ENCODE measurements at places on chromosomes 13 and 19.

DNA sequence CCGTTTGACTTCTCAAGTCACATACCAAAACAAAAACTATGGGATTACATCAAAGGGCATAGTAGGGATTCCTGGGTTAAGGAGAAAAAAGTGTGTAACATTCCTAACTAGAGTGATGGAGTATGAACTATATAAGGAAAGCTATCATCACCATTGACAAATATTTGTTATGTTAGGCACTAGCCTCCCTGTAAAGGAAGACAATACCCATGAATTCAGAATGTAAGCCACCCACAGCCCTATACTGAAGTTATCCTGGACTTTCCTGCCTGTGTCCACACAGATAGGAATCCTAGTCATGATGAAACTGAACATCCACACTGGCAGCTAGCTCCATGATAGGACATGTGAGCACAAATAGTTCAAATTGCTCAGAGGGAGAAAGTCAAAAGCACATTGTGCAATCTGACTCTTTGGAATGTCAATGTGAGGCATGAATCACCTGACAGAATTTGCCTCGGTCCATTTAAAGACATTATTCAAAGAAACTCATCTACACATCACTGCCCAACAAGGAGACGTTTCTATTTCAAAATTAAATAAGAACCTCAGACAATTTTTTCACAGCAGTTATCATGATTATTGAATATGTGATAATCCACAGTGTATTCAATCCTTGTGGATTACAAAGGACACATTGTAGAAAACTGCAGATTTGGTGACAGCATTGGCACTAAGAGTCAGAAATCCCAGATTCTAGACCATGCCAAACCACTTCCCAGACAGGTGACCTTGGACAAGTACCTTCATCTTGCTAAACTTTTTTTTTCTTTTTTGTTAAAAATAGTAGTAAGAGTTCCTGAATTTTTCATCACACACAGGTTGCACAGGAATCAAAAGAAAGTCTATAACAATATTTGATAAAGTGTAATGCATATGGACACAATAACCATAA is 529.3 kb downstream of the IRS2 start:
- DNase-seq, result no peak

GRCh38 chr13:98571955-98572662 is 4.8 kb downstream of the STK24 start:
- no peak for DNase-seq

DNA sequence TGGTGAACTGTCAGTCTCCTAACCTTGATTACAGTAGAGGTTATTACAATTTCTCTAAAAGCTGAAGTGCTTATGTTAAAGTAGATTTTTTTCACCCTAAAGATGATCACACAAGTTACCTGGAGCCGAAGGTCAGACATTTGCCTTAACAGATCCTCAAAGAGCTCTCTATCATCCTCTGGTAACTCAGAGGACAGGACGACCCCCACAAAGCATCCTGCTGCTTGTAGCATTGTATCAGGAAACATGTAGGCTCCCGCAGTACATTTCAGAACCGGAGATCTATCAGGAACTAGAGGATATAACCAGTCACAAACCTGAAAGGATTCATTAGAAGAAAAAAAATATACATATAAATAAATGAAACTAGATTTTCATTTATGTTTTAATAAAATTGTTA is 14.9 kb downstream of the SPART start:
- no peak for DNase-seq

- DNase-seq, result no peak
Observed at GRCh38 chr13:90974249-90974975, 373.1 kb upstream of the MIR17HG start.

GRCh38 chr19:40414542-40415535 is 1.7 kb upstream of the PRX start:
- no peak for DNase-seq

All from effector memory CD8-positive, alpha-beta T cell (primary cell).